ENCODE measurements at places on chromosomes 1 and 21.
A peak's percentile ranks its signal among the peaks of the same experiment; 100 is the strongest.

- no peak for DNase-seq
These were observed 3.2 kb upstream of the SETD4 start for GRCh38 chr21:36063375-36064084.

DNA sequence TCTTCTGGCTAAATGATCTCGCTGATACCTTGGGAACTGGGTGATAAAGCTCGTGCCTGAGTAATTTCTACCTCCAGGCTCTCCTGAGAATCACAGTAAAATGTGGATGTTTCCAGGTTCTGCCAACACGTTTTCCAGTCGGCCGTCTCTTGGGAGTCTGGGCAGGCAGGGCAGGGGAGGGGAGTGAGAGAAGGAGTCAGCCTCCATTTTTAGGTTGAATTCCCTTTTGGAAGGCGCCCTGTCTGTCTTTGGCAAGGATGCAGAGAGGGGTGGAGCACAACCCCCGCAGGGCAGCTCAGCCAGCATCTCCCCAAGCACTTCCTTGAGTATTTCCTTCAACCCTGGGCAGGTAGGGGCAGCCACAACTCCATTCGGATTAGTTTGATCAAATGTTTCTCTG lies 15.5 kb upstream of the ACTRT2 start:
- no peak for DNase-seq

DNA sequence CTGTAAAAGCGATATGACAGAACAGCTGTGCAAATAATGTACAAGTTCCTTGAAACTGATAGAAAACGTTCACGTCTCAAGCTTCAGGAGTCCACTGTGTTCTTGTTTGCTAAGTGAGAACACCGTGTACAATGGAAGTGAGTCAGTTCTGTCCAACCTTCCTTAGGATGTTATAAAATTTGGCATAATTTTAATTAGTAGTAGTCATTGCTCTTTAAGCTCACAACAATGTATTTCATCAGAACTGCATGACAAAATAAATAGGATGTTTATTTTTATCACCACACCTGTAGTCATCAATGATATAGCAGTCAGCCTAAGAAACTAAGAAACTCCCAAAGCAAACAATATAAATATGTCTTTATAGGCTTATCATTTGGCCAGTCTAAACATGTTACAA lies 53.0 kb downstream of the RGS2 start:
- DNase-seq: peak; percentile 98

- DNase-seq: no peak
These were observed 217.8 kb downstream of the DAB1 start for GRCh38 chr1:57206038-57206437.

DNA sequence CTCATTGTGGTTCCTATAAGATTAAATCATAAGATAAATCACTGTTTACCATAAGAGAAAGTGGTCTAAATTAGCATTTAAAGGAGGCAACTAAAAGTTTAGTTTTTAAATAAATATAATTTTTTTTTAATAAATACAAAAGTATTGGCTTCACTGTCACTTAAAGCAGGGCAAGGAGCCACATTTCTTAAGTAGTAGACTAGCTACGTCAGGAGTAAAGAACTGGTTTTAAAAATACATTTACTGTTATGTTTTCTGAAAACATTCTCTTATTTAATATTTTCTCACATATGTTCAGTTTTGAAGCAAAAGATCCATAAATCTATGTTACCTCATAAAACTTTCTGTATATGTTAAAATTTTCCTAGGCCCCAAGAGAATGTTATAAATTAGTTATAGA lies 2.2 kb downstream of the ANGPTL1 start:
- no peak for DNase-seq

DNA sequence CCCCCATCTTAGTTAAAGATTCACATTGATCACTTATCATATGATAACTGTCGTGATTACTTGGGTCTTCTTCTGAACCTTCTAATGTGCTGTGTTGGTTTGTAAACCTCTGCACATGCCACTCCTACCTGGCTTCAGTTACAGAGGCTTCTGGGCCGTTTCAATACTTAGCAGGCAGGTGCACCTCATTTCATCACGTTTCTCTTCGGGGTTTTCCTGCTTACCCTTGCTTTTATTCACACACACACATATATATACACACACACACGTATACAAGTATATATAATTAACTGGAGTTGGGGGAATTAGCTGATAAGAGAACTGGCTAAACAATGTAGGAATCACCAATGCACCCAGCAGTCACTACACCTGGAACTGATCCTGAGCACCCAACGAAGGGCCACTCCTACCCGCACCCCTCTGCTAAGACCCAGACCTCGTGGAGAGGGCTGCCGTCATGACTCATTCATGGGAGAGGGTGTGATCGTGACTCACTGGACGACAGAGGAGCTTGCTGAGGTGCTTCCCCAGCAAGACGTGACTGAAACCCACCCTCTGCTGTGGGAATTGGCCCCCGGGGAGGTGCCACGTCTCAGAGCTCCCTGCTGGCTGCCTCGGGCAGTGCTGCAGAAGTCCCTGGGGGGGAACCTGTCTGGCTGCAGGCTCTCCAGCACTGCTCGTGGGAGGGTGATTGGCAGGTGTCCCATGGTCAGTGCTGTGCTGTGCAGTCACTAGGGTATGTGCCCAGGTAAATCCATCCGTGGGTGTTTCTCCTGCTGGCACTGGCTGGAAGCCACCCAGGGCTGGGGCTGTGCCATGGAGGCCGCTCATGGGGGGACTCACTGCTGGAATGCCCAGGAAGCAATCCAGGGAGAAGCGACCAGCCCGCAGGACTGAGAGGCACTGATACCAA lies 166.6 kb downstream of the DYRK1A start:
- DNase-seq: no peak

- no peak for DNase-seq
These were observed 97.8 kb upstream of the CSF3R start for GRCh38 chr1:36580524-36580923.

- no peak for DNase-seq
These were observed 304.2 kb upstream of the PROX1 start for GRCh38 chr1:213683529-213683928.

DNA sequence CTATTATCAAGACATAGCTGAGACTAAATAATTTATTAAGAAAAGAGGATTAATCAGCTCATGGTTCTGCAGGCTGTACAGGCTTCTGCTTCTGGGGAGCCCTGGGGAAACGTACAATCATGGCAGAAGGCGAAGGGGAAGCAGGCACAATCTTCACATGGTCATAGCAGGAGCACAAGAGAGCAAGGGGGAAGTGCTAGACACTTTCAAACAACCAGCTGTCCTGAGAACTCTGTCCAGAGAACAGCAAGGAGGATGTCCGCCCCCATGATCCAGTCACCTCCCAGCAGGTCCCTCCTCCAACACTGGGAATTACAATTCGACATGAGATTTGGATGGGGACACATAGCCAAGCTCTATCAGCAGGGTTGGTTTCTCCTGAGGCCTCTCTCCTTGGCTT lies 10.3 kb upstream of the SLC45A1 start:
- no peak for DNase-seq

DNA sequence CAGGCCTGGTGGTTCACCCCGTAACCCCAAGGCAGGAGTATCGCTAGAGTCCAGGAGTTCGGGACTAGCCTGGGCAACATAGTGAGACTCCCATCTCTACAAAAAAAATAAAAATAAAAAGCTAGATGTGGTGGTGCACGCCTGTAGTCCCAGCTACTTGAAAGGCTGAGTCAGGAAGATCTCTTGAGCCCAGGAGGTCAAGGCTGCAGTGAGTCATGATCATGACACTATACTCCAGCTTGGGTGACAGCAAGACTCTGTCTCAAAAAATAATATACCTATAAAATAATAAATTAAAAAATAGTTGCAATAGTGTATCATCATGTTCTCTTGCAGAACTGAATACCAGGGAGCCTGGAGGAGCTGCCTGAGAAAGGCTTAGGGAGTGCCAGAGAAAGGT lies 19.9 kb upstream of the TMEM39B start:
- no peak for DNase-seq

DNA sequence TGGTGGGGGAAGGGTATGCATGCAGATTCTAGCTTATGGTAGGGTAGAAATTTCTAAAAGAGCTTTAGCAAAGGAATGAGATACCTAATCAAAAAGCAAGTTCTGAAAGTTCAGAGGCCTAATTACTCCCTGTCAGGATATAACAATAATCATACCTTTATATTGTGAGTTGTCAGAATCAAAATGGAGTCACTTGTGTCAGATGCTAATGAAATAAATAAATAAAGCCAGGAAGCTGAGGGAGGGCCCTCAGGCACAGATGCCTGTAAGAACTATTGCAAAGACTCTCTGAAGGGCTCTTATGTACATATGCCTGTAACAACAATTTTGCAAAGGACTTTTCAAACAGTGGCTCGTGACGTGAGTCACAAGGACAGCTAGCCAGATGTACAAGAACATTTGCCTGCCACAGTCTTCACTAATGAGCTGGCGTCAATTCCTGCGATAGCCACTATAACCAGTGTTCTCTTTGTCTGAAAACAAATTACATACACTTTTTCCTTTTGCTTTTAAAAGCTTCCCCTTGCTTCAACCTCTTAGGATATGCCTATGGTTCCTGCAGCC lies 27.4 kb upstream of the DNASE2B start:
- DNase-seq: no peak
